ENCODE measurements at places on chromosomes 5 and 9. TPM values are rescaled to one million over a fixed set of nuclear protein-coding genes. Genes with fewer than 3 reads are reported as not detected.
A peak's percentile ranks its signal among the peaks of the same experiment; 100 is the strongest.

The SMIM33 gene
- not detected for total RNA-seq

The ENTPD2 gene
- total RNA-seq = 0.57 TPM

DNA sequence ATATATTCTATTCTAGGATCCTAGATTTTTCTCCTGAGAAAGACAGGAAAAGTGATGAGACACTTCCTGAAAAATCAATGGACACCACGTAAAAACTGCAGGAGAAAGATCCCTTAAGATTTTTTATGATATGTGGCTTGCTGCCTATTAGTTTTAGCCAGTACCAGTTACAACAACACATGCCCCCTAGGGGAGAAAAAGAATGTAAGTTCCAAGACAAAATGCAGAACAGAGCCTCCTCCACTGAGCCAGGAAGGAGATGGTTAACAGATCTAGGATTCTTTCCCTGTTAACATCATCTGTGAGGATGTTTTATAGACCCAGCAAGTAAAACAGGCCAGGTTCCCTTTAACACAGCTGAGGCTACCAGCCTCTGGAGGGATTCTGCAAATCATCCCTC lies 574.7 kb downstream of the TLE4 start:
- DNase-seq = no peak
- H3K4me1 ChIP-seq = no peaks in the 10 kb centered on the region
- H3K27ac ChIP-seq = no peak overlapping the region
- no peaks in the 10 kb centered on the region for H3K36me3 ChIP-seq

The UBE2QL1 gene
- 0.31 TPM for total RNA-seq

The SLC25A2 gene
- total RNA-seq = 0.79 TPM

GRCh38 chr9:89149726-89150125 lies 28.9 kb downstream of the SHC3 start:
- DNase-seq = no peak
- no peaks in the 10 kb centered on the region for H3K4me1 ChIP-seq
- no peaks in the 10 kb centered on the region for H3K36me3 ChIP-seq
- no peak overlapping the region for H3K4me3 ChIP-seq
- no peaks in the 10 kb centered on the region for H3K27me3 ChIP-seq
- no peak overlapping the region for H3K27ac ChIP-seq

GRCh38 chr9:3415906-3416305 lies 109.9 kb downstream of the RFX3 start:
- H3K4me3 ChIP-seq = no peak overlapping the region
- no peak overlapping the region for H3K27ac ChIP-seq
- H3K36me3 ChIP-seq = no peaks in the 10 kb centered on the region

DNA sequence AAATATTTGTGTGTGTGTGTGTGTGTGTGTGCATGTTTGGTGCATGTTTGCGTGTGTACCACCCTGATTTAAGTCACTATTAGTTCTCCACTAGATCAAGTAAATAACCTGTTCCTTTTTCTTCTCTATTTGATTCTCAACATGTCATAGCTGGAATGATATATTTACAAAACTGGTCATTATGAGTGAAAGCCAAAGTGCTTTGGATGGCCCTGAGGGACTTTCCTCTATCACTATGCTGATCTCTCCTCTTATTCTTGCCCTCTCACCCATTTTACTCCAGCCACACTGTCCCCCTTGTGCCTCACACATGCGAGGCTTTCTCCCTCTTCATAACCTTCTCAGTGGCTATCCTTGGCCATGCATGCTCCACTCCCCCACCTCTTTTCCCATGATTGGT lies 144.6 kb upstream of the NMUR2 start:
- no peaks in the 10 kb centered on the region for H3K4me1 ChIP-seq
- H3K27ac ChIP-seq = no peak overlapping the region
- DNase-seq = no peak

- H3K4me1 ChIP-seq = no peaks in the 10 kb centered on the region
- DNase-seq = no peak
- no peaks in the 10 kb centered on the region for H3K36me3 ChIP-seq
Measured at GRCh38 chr5:42057254-42057690, 132.2 kb downstream of the FBXO4 start.

The STING1 gene
- 36.9 TPM for total RNA-seq

DNA sequence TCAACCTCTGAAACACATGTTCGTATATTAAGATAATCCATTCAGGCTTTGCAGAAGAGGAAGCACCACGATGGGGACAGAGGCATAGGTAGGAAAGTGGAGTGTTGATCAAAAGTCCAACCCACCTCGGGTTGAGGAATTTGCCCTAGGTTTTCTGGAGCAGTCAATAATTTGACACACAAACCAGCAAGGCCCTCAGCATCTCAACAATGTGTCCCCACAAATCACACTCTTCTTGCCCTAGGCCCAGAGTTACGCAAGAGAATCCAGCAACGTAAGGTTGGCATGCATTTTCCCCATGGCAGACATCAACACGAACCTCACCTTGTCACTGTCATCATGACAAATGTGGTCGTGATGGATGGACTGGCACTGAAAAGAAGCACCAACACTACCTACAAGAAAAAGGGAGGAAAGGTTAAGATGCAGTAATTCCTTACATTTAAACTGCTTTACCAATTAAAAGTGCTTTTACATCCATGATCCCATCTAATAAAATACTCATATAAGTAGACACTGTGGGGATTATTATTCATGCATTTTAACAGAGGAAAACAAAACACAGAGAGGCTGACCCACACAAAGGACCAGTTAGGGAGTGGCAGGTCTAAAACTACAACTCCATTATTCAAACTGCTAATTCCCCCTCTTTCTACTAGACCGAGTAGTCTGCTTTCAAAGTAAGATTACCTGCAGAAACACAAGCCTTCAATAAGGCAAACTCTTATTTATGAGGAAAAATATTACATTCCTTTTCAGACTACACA lies 24.4 kb upstream of the RNF38 start:
- no peaks in the 10 kb centered on the region for H3K27me3 ChIP-seq
- peaks cover 16% of the 10 kb centered on the region for H3K4me1 ChIP-seq
- no peaks in the 10 kb centered on the region for H3K36me3 ChIP-seq
- H3K27ac ChIP-seq = no peak overlapping the region

The INSL4 gene
- total RNA-seq = not detected

DNA sequence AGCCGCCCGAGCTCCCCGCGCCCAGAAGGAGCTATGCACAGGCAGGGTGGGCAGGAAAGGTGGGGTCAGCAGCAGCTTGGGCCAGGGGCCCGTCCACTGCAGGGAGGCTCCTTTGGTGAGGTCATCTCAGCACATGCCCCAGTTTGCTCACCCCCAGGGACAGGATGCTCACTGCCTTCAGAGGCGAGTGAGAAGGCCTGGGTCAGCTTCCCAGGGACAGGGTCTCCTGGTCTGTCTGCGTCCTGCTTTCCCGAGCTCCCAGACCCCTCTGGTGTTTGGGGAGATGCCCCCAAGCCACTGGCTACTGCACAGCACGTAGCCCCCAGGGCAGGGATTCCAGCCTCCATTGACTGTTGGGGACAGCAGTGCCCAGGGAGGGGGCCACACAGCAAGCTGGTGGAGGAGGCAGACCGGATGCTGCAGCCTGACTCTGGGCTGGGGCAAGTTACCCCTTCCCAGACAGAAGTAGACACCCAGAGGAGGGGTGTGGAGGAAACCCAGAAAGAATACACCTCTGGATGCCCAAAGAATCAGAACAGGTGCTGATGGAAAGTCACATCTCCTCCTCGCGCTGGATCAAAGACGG lies 581 bp upstream of the SARDH start:
- peaks cover 9% of the 10 kb centered on the region for H3K4me1 ChIP-seq
- DNase-seq = no peak
- no peaks in the 10 kb centered on the region for H3K27me3 ChIP-seq

DNA sequence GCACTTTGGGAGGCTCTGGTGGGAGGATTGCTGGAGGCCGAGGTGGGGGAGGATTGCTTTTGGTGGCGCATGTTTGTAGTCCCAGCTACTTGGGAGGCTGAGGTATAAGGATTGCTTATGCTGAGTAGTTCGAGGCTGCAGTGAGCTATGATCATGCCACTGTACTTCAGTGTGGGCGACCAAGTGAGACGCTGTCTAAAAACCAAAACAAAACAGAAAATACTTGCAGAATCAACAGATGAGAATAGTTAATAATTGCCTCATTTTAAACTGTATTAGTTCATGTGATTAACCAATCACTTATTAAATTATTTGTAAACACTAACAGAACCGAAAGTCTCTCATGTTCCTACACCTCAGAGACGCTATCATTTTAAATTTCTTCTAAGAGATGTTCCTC lies 118.1 kb downstream of the CCDC171 start:
- no peak overlapping the region for H3K4me3 ChIP-seq
- H3K4me1 ChIP-seq = no peaks in the 10 kb centered on the region

The FOXD4L5 gene
- total RNA-seq = not detected

The COQ4 gene
- 89.2 TPM for total RNA-seq

The SPINK5 gene
- 961 TPM for total RNA-seq

DNA sequence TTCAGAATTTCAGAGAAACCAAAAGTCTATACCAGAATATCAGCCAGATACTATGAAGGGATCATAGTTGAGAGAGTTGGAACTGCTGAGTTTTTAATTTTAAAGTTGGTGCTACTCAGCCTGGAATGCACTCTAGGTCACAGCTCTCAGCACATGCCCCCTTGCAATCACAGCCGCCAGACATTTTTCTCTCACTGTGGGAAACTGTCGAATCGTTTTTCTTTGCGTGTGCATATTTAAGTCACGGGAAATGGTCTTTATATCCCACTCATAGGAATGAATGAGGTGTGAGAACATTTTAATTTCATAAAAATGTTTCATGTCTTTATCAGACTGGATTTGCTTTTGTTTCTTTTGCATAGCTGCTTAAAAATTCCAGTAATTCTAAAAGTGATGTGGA lies 12.2 kb upstream of the SPDL1 start:
- H3K4me1 ChIP-seq = no peaks in the 10 kb centered on the region
- no peaks in the 10 kb centered on the region for H3K36me3 ChIP-seq
- H3K27me3 ChIP-seq = peaks cover 93% of the 10 kb centered on the region
- H3K4me3 ChIP-seq = no peak overlapping the region
- no peak overlapping the region for H3K27ac ChIP-seq

GRCh38 chr5:116573702-116574366 lies 789 bp downstream of the SEMA6A start:
- peak overlapping the region; percentile 82 for H3K27ac ChIP-seq
- H3K27me3 ChIP-seq = no peaks in the 10 kb centered on the region
- H3K36me3 ChIP-seq = no peaks in the 10 kb centered on the region
- peaks cover 12% of the 10 kb centered on the region for H3K4me1 ChIP-seq
- H3K4me3 ChIP-seq = peak overlapping the region; percentile 81

DNA sequence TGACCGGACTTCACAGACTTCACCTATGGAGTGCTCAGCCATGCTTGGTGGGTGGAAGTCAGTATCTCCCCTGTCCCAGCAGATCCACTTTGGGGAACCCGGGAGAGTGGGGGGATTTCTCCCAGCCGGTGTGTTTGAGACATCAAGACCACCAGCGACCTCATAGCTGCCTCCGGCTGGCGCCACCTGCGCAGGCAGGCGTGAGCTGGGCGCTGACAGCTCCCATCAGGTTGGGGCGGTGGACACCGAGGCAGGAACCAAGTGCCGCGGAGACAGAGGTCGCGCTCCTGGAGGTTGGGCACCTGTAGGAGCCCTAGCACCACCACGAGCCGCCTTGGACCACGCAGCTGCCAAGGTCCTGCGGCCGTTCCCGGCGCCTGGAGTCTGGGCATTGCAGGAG lies 124.0 kb upstream of the LARP1 start:
- no peaks in the 10 kb centered on the region for H3K36me3 ChIP-seq
- no peaks in the 10 kb centered on the region for H3K27me3 ChIP-seq
- no peak overlapping the region for H3K27ac ChIP-seq
- H3K4me1 ChIP-seq = no peaks in the 10 kb centered on the region
- no peak overlapping the region for H3K4me3 ChIP-seq

DNA sequence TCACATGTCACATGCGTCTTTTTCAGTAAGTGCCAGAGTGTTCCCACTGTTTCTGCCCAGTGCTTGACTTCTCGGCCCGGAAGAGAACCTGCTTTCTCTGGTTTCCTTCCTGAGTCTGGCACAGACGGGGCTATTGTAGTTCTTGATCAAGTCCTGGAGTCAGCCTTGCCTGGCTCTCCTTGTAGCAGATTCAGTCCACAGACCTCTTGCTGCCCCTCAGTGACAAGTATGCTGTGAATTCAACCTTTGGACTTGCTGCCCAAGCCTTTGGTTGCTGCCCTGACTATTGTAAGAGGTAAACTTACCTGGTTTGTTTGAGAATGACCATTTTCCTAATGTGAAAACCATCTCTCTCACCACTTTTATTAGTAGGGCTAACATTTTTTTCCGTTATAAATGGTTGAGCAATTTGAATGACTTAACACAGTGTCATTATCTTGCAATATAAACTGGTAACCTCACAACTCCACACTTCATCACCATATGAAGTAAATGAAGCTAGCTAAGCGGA lies 24.7 kb downstream of the ZBTB34 start:
- no peaks in the 10 kb centered on the region for H3K27me3 ChIP-seq
- no peak overlapping the region for H3K4me3 ChIP-seq
- H3K27ac ChIP-seq = no peak overlapping the region

- no peak overlapping the region for H3K27ac ChIP-seq
- no peaks in the 10 kb centered on the region for H3K4me1 ChIP-seq
- no peak overlapping the region for H3K4me3 ChIP-seq
- no peaks in the 10 kb centered on the region for H3K27me3 ChIP-seq
- no peak for DNase-seq
Measured at GRCh38 chr5:5487585-5488360, 65.3 kb downstream of the ICE1 start.

DNA sequence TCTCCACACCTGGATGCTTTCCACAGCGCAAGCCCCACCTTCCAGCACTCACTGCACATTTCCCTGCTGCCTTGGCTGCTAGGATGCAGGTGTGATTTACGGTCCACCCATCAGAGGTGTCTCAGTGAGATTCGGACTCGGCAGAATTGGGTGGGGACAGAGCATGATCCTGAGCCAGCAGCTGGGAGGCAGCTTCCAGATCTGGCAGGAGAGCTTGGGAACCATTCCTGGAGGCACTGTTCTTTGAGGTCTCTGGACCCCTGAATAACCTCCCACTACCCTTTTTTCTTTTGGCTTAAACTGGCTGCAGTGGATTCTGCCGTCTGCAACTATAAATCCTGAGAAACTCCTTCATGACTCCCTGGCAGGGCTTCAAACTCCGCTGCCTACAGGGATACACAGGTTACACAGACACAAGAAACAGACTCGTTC lies 99.6 kb upstream of the PHYKPL start:
- no peak overlapping the region for H3K4me3 ChIP-seq
- peak overlapping the region; percentile 56 for H3K27ac ChIP-seq
- H3K4me1 ChIP-seq = peaks cover 39% of the 10 kb centered on the region
- H3K36me3 ChIP-seq = no peaks in the 10 kb centered on the region
- no peak for DNase-seq
- no peaks in the 10 kb centered on the region for H3K27me3 ChIP-seq

The TLX3 gene
- not detected for total RNA-seq

- H3K36me3 ChIP-seq = peaks cover 62% of the 10 kb centered on the region
- DNase-seq = no peak
- no peaks in the 10 kb centered on the region for H3K27me3 ChIP-seq
Measured at GRCh38 chr9:133046196-133046899, 15.4 kb upstream of the CEL start.

The F12 gene
- 25.4 TPM for total RNA-seq

DNA sequence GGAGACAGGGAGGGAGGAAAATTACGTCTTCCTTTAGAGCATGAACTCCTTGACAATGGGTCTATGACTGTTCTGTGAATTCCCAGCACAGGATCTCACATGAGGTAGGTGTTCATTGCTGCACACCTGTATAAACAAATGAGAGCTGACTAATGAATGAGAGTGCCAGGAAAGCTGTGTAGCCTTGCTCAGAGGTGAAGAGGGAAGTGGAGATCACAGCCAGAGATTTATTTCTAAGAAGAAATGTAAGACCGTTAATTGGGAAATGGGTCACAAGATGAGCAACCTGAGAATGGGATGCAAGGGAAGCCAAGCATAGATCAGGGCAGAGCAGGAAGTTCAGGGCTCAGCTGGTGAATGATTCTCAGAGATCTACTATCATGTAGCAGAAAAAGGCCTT lies 295.1 kb downstream of the CDK5RAP2 start:
- H3K27me3 ChIP-seq = no peaks in the 10 kb centered on the region
- no peaks in the 10 kb centered on the region for H3K36me3 ChIP-seq
- H3K27ac ChIP-seq = no peak overlapping the region
- no peak for DNase-seq
- no peak overlapping the region for H3K4me3 ChIP-seq

Data from esophagus squamous epithelium (tissue), 5 donors.